ENCODE measurements at places on chromosomes 3 and 15.

- no peak for DNase-seq
Observed at GRCh38 chr3:53728606-53729005, 117.6 kb downstream of the CHDH start.

GRCh38 chr3:188505151-188505550 is 351.2 kb downstream of the LPP start:
- DNase-seq: no peak

GRCh38 chr3:102141928-102142239 is 292.6 kb downstream of the NFKBIZ start:
- DNase-seq: no peak

DNA sequence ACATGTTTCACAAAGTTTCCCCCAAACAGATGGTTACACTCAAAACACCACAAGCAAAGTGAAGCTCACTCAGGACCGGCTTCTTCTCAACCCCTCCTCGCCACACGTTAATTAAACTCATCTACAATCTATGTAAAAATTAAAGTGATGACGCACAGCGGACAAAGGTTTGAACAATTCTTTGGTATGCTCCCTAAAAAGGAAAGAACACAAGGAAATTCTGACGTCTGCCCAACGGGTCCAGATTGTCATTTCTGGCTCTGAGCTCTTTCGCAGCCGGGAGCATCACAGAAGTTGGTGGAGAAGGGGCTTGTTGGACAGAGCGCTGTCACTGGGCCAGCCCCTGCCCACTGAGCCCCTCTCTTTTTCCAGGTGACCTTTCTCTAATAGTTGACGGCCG is 173.7 kb upstream of the CHRNA7 start:
- DNase-seq: no peak

DNA sequence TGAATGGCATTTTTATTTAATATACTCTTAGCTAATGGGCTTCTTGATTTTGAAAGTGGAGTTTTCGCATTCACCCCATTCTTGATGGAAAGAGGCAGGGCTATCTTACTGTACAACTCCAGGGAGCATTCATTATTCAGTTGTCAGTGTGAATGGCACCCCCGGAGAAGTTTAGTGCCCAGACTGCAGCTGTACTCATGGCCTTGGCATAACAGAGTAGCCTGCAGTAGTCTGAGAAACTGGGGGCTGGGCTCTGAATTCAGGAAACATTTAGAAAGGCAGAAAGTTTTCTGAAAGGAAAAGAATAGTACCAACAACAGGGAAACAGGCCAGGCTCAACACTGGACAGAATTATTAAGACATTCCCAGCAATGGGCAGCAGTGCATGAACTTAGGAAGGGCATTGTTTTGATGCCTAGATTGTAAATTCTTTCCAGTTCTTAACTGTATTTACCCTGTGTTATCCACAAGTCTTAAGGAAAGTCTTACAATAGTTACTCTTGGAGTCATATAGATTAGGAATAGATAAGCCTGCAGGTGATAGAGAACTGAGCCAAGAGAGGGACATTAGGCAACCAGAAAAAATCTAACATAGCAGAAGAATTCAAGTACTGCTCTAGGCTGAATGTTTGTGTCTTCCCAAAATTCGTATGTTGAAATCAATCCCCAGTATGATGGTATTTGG is 44.4 kb downstream of the TIPARP start:
- no peak for DNase-seq

GRCh38 chr15:33720952-33721351 is 247.3 kb upstream of the CHRM5 start:
- DNase-seq: no peak

DNA sequence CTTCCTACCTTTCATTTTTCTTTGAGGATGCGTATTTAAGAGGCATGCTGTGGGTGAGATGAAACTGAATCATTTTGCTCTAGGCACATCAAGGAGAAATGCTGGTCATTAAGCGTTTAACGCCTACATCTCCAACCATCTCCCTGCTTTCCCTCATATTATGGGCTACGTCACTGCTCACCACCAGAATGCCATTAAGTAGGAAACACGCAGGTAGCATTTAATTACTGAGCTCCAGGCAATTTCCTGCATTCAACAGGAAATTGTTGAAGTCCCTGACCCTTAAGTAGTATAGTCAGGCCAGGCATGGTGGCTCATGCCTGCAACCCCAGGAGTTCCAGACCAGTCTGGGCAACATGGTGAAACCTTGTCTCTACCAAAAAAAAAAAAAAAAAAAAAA is 66.1 kb downstream of the CHSY1 start:
- DNase-seq: no peak

DNA sequence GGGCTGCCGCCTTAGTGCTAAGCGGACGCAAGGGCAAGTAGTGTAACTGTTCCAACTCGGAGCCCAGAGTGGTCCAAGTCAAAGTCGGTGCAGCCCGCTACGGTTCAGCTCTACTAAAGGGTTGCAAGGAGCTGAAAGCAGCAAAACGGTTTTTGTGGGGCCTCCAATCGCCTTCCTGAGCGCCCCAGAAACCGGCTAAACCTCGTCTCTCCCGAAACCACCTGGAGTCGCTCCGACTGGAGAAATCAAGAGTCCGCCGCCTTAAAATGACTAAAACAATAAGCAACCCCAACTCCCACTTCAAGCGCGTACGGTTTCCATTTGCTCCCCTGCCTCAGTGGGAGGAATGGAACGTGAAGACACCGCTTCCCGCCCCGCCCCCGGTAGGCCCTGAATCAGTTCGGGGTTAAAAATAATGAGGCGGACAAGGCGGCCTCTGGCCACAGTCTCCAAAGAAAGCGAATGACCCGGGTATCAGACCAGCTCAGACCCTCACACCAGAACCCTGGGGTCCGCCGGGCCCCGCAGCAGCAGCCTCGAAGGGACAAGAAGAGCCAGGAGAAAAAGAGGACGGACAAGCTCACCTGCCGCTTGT is 401 bp downstream of the SEC11A start:
- peak; percentile 62 for DNase-seq

- no peak for DNase-seq
Observed at GRCh38 chr3:160192310-160193029, 32.8 kb upstream of the C3orf80 start.

DNA sequence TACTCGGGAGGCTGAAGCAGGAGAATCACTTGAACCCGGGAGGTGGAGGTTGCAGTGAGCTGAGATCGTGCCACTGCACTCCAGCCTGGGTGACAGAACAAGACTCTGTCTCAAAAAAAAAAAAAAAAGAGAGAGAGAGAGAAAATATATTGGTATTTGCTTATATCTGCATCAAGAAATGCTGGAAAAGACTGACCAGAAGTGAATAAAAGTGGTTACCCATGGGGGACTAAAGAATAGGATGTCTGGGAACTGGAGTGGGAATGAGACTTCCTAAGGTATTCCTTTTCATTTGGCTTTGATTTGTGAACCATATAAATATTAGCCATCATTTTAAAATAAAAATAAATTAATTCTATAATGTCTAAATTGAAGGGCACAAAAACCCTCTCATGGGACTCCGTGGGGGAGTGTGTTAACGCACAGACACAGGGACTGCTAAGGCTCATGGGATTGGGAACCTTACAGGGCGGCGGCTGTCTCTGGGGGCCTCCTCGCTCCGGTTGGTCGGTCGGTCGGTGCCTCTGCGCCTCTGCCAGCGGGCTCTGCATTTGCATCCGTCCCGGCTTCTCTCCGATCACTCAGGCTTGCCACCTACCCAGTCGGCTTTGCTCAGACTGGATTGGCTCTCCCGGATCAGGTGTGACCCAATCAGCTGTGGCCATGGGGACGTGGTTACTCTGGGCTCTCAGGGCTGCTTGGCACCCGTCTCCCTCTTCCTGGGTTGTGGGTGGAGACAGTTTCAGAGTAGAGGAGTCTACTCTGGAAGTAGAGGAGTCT is 12.7 kb upstream of the TSPAN3 start:
- peak; percentile 86 for DNase-seq

- peak; percentile 5 for DNase-seq
Observed at GRCh38 chr3:188272481-188273372, 118.8 kb downstream of the LPP start.

DNA sequence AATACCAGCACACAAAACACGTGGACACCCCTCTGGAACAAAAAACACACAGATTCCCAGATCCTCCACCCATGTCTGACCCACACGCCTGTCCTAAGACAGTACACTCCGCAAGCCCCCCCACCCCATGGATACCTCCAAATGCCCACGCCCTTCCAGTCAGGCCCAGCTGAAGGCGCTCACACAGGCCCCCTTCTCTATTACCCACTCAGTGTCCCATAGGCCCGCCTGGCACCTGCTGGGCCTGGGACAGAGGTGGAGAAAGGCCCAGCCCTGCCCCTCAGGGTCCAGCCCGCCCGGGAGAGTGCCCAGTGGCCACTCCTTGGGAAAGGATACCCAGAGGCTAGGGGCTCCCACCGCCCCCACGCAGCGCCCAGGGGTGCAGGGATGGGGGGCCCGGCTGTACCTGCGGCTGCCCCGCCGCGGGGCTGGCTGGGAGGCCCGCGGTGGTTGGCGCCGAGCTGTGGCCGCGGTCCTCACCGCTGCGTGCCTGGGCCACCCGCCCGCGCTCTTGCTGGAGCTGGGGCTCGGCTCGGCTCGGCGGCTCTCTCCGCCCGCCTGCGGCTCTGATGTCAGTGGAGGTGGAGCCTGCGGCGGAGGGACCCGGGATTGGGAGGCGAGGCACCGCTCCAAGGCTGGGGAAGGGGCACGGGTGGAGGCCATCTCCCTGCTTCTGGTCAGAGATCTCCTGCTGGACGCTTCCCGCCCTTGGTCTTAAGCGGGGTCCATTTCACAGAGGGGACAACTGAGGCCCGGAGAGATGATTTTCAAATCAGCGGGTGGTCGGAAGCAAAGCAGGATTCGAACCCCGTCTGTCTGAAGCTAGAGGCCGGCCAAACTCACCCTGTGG is at the start of gene CAMK1:
TSS of gene CAMK1 (minus strand) at position 522 of the 850 bp plus-strand sequence. CDS start 2,198 bp downstream, outside the sequence.
- peak; percentile 84 for DNase-seq

GRCh38 chr3:132435911-132436425 is 18.7 kb downstream of the DNAJC13 start:
- DNase-seq: no peak

GRCh38 chr3:4581920-4582611 is 88.9 kb downstream of the ITPR1 start:
- DNase-seq: peak; percentile 67

- DNase-seq: peak; percentile 30
Observed at GRCh38 chr15:49855917-49856637, 235.2 kb downstream of the DTWD1 start.

DNA sequence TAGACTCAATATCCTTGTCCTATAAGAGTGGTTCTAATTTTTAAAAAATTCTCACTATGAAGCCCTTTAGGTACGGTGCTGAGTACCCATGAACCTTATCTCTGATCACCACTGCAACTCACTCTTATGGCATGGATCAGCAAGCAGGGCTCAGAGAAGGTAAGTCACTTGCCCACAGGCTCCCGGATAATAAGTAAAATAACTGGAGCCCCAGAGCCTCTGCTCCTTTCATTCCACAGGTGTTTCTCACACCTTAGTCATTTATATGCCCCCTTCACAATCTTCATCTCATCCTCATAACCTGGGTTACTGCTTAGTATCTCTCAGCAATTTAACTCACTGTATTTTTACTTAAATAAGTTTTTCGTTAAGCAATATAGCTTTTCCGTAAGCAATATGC is 28.4 kb upstream of the AKAP13 start:
- DNase-seq: no peak

DNA sequence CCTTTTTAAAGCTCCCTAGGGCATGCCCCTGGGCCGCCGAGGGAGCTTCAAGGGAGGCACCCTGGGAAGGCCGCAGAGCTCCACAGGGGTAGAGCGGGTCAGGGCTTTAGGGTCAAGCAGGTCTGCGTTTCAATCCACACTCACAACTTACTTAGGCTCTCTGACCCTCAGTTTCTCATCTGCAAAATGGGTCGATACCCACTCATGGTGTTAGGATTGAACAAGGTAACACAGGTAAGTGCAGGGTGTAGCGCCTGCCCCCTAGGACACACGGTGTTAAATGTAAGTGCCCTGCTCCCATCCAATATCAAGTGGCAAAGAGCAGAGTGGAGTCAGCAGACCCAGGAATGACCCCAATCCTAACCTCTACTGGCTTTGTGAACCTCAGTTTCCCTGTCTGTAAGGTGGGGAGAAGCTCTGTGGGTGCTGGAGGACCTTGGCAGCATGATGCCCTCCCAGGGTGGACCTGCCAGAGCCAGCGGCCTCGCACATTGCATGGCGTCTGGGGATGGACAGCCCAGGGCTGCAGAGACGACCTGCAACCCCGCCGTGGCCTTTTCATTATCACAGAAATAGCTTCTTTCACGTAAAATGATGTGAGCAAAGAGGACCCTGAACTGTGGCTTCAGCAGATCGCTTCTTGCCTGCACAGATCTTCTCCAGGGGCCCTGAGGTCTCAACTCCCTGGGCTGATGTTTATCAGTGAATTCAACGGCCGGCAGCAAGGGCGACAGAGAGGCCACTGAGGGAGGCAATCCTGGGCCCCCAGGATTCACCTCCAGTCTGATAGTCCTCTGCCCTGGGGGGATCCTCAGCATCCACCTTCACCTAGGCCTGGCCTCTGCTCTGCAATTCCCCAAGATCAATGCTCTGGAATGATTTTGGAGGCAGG is 138.5 kb downstream of the CHSY1 start:
- DNase-seq: peak; percentile 74

GRCh38 chr15:42581272-42581730 is 5.9 kb downstream of the STARD9 start:
- peak; percentile 93 for DNase-seq

DNA sequence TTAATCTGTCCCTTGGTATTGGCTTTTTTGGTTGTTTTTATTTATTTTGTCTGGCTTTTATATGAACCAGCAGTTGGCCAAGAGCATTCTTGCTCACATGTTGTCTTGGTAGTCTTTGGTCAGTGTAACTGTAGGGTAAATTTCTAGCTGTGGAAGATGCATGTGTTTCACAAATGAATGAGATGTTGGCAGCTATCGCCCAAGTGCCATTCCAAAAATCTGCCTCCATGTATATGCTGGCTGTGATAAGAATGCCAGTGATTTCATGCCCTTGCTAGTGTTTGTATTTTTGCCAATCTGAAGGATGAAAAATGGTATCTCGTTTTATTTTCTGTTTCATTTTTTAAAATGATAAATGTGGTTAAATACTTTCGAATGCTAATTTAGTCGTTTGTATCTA is 50.1 kb downstream of the TLNRD1 start:
- no peak for DNase-seq

GRCh38 chr15:64824929-64825430 is 467 bp downstream of the PIF1 start:
- peak; percentile 42 for DNase-seq

- no peak for DNase-seq
Observed at GRCh38 chr15:35958021-35958420, 412.1 kb upstream of the DPH6 start.

DNA sequence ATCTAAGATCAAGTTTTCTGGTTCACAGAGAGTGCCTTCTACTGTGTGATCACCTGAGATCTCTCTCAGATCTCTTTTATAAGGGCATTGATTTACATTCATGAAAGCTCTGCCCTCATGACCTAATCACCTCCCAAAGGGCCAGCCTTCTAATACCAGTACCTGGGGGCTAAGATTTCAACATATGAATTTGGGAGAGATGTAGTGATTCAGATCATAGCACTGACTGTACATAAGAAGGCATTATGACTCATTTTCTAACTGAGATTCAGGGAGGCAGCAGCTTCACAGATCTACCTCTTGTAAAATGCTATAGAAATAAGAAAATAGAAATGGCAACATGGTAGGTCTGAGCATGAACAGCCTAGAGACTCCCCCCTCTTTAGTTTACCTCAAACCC is 39.6 kb downstream of the VGLL3 start:
- DNase-seq: no peak

GRCh38 chr15:37806808-37807207 is 127.6 kb upstream of the TMCO5A start:
- DNase-seq: no peak

- no peak for DNase-seq
Observed at GRCh38 chr3:57982561-57983243, 25.5 kb upstream of the FLNB start.
